ENCODE measurements at places on chromosomes 7 and 10.

- DNase-seq = no peak
Measured at GRCh38 chr10:78301481-78301880, 267.8 kb downstream of the RPS24 start.

DNA sequence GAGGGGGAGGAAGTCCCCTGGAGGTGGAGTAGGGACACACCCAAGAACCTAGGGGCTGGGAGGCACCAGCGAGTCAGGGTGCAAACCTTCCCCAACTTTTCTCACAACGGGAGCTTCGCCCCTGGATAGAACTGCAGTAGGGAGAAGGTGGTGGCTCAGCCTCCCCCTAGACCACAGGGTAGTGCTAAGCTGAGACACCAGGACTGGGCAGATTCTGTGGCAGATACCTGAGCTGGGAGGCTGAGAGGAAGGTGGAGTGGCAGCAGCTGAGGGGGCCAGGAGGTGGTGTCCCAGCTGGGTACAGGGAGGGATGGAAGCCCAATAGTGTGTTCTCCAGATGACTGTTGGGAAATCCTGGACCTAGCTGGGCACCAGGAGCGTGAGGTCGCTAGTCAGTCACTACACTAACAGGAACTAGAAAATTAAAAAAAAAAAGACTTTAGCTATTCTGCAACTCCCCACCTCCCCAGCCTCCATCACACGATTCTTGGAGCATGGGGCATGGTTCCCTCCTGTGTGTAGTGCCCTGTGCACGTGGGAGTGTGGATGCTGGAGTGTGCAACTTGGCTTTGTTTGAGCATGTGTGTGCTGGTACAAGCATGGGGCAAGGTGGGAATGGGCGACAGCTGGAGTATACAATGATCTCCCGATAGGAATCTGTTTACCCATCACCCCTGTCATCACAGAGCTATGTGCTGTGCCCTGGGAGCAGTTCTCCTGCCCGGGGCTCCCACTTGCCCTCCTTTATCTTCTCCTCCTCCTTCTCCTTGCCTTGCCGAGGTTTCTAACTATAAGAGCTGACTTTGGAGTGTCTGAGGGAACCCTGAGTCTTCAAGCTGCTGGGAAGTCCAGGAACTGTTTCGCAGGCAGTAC, 8.8 kb upstream of the TRPV6 start:
- no peak for DNase-seq

- no peak for DNase-seq
Measured at GRCh38 chr10:70320751-70321150, 36.9 kb upstream of the NPFFR1 start.

DNA sequence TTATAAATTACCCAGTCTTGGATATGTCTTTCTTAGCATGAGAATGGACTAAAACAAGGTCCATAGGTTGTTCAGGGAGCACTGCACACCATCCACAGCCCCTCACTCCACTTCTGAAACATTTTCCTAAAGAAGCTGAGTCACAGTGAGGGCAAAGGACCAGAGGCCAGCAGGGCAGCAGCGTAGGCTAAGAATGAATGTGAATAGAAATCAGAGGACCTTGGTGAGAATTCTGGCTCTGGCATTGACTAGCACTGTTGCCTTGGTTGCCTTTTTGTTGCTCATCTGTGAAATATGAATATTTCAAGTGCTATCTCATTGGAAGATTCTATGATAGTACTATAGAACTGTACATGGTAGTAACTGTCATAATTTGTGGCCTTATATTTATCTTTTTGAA, 41.7 kb upstream of the TOMM7 start:
- DNase-seq = no peak

GRCh38 chr7:141072548-141073172, 1.2 kb upstream of the TMEM178B start:
- peak; percentile 95 for DNase-seq

- peak; percentile 17 for DNase-seq
Measured at GRCh38 chr7:132256721-132257212, 319.5 kb downstream of the PLXNA4 start.

DNA sequence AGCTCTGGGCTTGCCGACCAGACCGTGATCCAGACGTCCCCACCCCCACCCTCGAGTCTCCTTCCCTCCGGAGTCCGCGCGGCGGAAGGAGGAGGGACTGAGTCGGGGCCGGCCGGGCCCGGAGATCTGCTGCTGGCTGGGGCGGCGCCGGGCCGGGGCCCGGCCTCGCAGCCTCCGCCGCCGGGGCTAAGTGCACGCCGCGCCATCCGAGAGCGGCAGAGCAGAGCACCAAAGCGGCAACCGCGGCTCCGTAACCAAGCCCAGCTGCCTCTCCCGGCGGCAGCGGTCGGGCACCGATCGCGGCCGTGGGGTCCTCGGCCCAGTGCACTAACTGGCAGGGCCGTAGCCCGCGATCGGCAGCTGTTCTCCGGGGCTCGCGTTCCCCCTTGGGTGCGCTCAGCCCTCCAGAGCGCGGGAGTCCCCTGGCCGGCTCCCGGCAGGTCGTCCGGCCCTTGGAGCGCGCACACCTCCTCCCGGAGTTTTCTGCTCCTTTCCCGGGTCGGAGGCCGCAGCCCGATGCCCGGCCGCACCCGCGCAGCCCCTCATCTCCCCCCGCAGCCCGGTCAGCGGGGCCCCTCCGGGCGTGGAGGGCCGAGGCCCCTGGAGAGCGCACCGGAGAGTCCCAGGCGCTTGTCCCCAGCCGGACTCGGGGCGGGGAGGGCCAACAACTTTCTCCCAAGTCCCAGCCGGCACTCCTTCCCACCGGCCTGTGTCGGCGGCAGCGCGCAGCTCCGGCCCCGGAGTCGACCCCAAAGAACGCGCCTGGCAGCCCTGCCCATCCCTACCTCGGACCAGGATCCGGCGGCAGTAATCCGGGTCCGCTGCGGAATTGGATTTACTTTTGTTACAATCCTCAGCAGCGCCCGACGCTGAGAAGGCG, 799 bp downstream of the VAX1 start:
- peak; percentile 1 for DNase-seq

GRCh38 chr7:102211590-102212550, 74.8 kb upstream of the SH2B2 start:
- DNase-seq = no peak

DNA sequence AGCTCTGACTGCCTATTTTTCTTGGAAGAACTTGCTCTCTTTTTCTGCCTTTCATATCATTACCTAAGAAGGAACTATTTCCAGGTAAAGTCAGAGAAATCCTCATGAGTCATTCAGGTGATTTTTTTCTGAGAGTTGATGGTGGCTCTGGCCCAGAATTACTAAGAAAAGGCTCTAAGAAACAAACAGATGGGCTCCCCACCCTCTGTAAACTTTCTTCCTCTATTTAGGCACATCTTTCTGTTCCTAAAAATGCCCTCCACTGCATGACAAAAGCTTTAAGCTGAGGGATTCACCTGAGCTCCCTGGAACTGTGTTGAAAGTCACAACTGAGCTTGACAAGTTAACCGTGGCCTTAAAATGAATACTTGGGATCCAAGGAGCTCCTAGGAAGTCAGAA, 1.6 kb downstream of the OLAH start:
- no peak for DNase-seq

GRCh38 chr7:55366461-55367070, 1.4 kb downstream of the LANCL2 start:
- peak; percentile 86 for DNase-seq

DNA sequence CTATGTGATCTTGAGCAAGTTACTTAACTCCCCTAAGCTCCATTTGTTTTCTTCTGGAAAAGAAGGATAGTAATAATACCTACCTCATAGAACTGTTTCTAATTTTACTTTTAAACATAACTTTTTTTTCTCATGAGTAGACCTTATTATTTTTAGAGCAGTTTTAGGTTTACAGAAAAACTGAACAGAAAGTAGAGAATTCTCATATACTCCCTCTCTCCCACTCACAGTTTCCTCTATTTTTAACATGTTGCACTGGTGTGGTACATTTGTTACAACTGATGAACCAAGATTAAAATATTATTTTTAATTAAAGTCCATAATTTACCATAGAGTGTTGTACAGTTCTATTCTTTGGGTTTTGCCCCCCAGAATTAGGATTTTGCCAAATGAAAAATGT, 221.3 kb upstream of the CSTF2T start:
- no peak for DNase-seq

GRCh38 chr7:105674200-105674920, 93.1 kb upstream of the EFCAB10 start:
- no peak for DNase-seq

GRCh38 chr10:128009372-128010126, 102.6 kb downstream of the PTPRE start:
- no peak for DNase-seq

GRCh38 chr10:38076687-38077086, 17.4 kb upstream of the ZNF37A start:
- DNase-seq = no peak

- no peak for DNase-seq
Measured at GRCh38 chr7:42104231-42104630, 132.8 kb downstream of the GLI3 start.

DNA sequence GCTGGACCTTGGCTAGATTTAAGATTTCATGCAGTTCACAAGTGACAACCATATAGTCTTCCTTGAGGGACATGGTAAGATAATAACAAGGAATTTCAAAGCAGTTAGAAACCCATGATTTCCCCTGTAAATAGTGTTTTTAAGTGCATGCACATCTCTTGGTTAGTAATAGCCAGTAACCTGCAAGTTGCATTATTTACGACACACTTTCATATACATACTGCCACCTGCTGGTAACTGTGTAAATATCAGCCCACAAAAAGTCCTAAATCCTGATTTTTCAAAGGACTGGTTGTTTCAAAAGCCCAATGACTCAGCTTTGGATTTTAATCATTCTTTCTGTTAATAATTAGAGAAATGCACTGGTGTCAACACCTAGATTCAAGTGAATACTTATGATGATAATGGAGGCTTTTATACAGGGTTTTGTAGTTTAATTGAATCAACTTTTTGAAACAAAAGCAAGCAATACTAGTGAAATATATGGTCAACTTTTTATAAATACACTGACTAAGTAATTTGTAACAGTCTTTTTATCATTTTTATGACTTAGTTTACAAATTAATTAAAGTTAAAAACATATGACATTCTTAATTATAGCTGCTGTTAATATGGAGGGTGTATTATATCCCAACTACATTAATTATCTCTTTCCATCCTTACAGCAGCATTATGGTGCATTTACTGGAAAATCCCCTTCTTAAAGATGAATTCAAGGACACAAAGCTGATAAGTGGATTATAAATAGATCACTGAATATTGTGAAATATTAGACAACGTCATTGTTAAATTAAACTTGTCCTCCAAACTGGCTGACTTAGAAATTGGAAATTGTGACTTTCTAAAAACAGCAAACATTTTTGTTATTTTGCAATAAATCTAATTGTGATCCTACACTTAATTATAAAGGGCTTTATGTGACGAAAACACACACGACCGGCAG, 367.7 kb upstream of the SEMA3D start:
- DNase-seq = peak; percentile 76

GRCh38 chr7:80677629-80678028, 39.2 kb downstream of the CD36 start:
- DNase-seq = no peak

- DNase-seq = no peak
Measured at GRCh38 chr7:49631071-49631815, 142.2 kb upstream of the VWC2 start.

GRCh38 chr10:73862011-73862410, 12.3 kb downstream of the CAMK2G start:
- no peak for DNase-seq

DNA sequence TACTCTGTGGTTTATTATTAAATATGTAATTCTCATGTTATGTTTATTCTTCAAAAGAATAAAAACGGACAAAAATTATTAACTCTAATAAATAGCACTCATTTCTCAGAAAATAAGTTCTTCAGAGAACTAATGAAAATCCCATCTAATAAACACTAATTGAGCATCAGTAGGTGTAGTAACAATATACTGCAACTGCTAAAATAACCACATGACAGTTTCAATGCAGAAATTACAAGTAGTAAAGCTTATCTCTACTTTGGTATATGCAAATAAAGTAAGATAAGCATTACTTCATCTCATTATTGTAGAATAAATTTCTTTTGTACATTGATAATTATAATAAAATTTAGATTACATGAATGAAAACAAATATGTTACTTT, 56.4 kb upstream of the DKK1 start:
- no peak for DNase-seq

DNA sequence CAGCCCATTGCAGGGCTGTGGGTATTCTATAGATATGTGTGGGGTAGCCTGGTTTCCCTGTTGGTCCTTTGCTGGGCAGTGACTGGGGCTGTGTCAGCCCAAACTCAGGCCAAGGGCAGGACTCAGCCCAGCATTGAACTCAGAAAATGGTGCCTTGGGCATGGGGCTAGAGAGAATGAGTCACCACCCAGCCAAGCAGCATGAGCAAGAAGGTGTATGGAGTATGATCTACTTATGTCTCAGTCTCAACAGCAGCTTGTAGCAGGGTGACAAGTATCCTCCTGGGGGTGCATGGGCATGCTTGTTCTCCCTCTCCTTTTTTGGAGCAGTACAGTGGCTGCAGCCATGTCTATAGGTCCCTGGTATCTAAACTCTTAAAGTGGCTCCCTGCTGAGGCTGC, 32.0 kb downstream of the STK31 start:
- no peak for DNase-seq

DNA sequence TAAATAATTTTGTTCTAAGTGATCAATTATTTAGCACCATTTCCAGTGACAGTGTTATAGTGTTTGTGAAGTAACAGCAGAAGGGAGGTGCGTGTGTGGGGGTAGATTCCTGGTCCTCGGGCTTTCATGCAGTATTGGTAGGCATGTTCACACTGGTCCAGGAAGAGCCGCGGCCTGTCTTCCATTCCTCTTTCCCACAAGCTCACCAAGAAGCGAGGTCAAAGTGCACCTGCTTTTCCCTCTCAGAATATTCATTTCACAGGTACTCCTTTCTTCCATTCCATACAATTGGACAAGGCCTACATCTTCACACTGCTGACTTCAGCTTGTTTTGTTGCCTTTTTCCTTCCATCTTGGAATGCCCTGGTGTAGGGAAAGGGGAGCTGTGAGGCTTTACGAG, 151.8 kb upstream of the CELF2 start:
- no peak for DNase-seq

DNA sequence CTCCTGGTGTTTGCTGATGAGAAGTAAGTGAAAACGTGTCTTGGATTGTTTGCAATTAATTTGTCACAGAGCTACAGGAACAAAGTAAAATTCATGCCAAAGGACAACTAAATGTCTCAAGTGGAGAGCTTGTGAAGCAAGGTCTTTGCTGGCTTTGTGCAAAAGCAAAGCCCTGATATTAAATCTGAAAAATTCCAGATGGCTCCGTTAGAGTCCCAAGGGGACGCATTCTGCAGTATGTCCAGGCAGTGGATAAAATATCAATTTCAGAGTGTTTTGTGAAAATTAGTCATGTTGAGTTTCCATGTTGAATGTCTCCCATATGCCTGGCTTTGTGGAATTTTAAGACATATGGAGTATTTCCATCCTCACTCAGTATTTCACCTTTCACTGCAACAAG, 102.5 kb upstream of the PTN start:
- DNase-seq = no peak

GRCh38 chr10:72379062-72379461, 24.3 kb upstream of the DNAJB12 start:
- no peak for DNase-seq

GRCh38 chr10:49050906-49051305, 64.4 kb downstream of the VSTM4 start:
- no peak for DNase-seq

- DNase-seq = no peak
Measured at GRCh38 chr10:78437407-78437768, 403.7 kb downstream of the RPS24 start.

- no peak for DNase-seq
Measured at GRCh38 chr7:28804990-28805389, 153.1 kb downstream of the TRIL start.

GRCh38 chr7:112103246-112103645, 103.0 kb downstream of the DOCK4 start:
- DNase-seq = no peak

- no peak for DNase-seq
Measured at GRCh38 chr7:117083648-117084047, 130.3 kb downstream of the ST7 start.
